ENCODE measurements at places on chromosomes 5 and 9. TPM values are rescaled to one million over a fixed set of nuclear protein-coding genes. Genes with fewer than 3 reads are reported as not detected.

Gene STPG3
- total RNA-seq = not detected

Gene CTNND2
- not detected for total RNA-seq

Gene STING1
- total RNA-seq = 9.5 TPM

Gene PHYHD1
- 3.4 TPM for total RNA-seq

Gene OR4F3
- 0.11 TPM for total RNA-seq

Gene PCDHB12
- total RNA-seq = under 0.01 TPM
